ENCODE measurements at places on chromosomes 16 and 17. TPM values are rescaled to one million over a fixed set of nuclear protein-coding genes. Genes with fewer than 3 reads are reported as not detected.

- no peak for DNase-seq
These were observed 23.8 kb downstream of the SPHK1 start for GRCh38 chr17:76408037-76408849.

The CD300LG gene
- 65.9 TPM for total RNA-seq

- no peak for DNase-seq
These were observed 601 bp downstream of the SPNS1 start for GRCh38 chr16:28975158-28975599.

DNA sequence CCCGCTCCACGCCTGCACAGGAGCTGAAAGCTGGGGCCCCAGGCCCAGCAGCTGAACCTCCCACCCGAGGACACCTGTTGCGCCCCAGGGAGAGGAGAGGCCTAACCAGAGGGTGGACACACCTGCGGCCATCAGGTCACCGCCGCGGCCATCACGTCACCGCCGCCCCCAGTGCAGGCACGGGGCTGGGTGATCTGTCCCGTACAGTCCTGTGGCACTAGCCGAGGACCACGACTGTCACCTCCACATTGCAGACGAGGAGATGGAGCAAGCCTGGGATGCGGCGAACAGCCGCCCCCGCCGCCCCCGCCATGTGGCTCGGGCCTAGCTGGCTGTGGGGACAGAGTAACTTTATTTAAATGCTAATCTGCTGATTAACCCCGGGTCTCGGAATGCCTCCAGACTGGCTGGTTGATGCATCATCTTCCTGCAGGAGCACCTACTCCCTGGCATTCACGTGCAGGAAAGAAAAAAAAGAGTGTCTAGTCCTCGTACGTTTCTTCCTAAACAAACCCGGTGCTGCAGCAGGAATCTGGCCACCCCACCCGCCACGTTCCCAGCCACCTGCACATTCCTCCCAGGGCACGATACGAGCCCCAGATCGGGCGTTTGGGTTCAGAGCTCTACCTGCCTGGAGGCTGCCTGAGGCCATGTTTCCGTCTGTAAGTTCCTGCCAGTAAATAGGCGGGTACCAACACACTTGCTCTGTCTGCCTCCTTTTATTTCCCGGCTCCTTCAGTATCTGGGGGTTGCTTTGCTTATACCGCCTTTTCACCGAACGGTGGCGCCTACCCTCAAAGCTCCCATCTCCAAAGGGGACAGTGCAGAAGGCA is 29.9 kb downstream of the PIEZO1 start:
- no peak for DNase-seq

GRCh38 chr16:50802961-50803360 is 61.1 kb downstream of the CYLD start:
- no peak for DNase-seq

Data from upper lobe of left lung (tissue), 6 donors.